ENCODE measurements at places on chromosomes 11 and 22.
A peak's percentile ranks its signal among the peaks of the same experiment; 100 is the strongest.

DNA sequence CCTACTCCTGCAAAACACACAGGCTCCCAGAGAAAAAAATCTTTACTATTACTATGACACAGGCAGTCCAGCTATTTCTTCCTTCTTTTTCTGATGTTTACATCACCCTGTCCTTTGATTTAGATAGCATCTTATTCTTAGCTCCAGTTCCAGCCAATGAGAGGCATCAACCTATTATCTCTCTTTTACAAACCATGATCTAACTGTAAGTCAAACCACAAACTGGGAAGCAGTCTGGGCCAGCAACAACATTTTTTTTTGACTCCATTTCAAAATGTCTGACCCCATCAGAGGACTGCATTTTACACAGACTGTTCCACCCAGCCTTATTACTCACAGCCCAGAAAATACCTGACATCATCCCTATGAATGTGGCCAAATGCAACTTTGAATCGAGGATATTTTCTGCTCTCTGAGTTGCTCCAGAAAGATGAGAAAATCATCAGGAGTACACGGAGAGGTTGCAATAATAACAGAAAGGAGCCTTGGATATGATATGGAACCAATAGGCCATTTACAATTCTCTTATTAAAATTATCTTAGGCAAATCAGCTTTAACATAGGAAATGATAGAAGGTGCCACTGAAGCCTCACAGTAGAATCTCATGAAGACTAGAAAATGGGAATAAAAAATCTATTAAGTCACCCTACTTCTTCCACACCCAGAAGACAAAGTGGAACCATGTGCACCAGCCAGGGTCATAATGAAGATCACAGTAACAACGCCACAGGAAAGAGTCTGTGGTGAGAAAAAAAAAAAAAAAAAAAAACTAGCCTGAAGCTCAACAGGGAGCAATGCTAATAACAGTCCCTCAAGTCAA, 21.2 kb downstream of the TBRG1 start:
- no peak for DNase-seq

GRCh38 chr11:86592659-86593451, 79.6 kb downstream of the ME3 start:
- DNase-seq: peak; percentile 74

DNA sequence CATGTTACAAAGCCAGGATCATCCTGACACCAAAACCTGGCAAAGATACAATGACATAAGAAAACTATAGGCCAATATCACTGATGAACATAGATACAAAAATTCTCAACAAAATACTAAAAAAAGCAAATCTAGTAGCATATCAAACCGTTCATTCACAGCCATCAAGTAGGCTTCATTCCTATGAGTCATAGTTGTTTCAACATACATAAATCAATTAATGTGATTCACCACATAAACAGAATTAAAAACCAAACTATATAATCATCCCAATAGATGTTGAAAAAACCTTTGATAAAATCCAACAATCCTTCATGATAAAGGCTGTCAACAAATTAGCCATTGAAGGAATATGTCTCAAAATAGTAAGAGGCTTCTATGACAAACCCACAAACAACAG, 1007.2 kb upstream of the RAG2 start:
- no peak for DNase-seq

- DNase-seq: no peak
These were observed 31.1 kb downstream of the IFT27 start for GRCh38 chr22:36744791-36745190.

GRCh38 chr11:118522571-118523072, 4.7 kb upstream of the TTC36 start:
- DNase-seq: no peak

- DNase-seq: no peak
These were observed 45.4 kb upstream of the ANO3 start for GRCh38 chr11:26286472-26287066.

- DNase-seq: no peak
These were observed 853.0 kb downstream of the BRD1 start for GRCh38 chr22:48974443-48975315.

- DNase-seq: no peak
These were observed 30.3 kb upstream of the FBLN1 start for GRCh38 chr22:45472426-45472825.

Measured in activated T-helper 2 cell treated with anti-CD3 and anti-CD28 coated beads, Interferon-gamma antibody, Interleukin-2, Interleukin-4, amounts not matched to agents 10 μg/mL and 5 μg/mL and 100 μg/mL, durations not matched to agents 14 hours and 24 hours and 36 hours (primary cell).